Ammon's horn (tissue), 1 donor: ENCODE measurements at places on chromosomes 1 and 21.

GRCh38 chr1:165253818-165254254 is 102.7 kb downstream of the LMX1A start:
- no peak for DNase-seq

DNA sequence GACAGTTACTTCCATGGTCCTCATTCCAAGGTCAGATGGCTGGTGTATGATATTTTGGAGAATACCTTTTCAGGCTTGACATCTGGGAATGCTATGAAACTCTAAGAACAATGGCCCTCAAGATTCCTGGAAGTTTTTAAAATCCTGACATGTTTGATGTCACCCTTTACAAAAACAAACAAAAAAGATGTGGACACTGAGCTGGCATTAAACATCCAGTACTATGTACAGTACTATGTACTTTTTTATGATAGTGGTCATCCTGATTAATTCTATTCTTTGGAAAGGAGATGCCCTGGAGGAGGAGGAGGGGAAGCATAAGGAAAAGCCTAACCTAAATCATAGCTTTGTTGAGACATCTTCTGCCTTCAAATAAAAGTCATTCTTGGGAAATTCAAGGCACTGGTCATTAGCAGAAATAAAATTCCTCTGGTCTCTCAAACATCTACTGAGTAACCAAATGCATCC is 235.4 kb downstream of the HMCN1 start:
- DNase-seq: no peak

DNA sequence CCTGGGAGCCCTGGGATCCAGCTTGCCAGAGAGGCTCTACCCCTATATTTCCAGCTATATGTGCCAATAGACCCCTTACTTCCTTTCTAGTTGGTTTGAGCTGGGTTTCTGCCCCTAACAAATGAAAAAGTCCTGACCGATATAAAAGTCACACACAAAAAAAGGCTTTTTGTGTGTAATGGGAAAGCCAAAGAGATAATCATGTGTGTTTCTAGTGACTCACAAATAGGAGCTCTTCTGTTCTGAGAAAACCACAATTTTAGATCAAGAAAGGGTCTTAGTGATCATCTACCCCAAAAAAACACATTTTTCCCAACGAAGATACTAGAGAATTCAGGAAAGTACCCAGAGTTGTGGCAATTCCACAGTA is 23.0 kb upstream of the PLEKHA6 start:
- DNase-seq: no peak

DNA sequence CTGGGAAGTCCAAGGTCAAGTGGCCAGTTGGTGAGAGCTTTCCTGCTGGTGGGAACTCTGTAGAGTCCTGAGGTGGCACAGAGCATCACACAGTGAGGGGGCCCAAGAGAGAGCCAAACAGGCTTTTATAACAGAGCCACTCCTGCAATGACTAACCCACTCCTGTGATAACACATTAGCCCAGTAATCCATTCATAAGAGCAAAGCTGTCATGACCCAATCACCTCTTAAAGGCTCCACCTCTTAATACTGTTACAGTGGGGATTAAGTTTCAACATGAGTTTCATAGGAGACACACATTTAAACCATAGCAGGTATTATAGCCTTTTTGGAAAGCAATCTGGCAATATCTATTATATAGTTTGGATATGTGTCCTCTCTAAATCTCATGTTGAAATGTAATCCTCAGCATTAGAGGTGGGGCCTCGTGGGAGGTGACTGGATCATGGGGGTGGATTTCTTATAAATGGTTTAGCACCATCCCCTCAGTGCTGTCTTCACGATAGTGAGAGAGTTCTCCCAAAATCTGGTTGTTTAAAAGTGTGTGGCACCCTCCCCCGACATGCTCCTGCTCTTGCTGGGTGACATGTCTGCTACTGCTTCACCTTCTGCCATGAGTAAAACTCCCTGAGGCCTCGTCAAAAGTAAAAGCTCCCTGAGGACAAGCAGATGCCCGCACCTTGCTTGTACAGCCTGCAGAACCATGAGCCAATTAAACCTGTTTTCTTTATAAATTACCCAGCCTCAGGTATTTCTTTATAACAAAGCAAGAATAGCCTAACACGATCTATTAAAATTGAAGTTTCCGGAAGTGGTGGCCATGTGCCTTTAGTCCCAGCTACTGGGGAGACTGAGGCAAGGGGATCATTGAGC is 64.5 kb downstream of the CD58 start:
- no peak for DNase-seq

- DNase-seq: no peak
These were observed at the start of gene LAX1 for GRCh38 chr1:203765029-203765837. Gene LAX1, plus strand, starts transcription at chr1:203765183. Its CDS starts 383 bp downstream, at chr1:203765566.

- no peak for DNase-seq
These were observed 197.3 kb upstream of the HOOK1 start for GRCh38 chr1:59617434-59617833.

GRCh38 chr1:116556289-116557006 is 14.4 kb downstream of the CD58 start:
- DNase-seq: no peak

- DNase-seq: no peak
These were observed 243.0 kb upstream of the GJB5 start for GRCh38 chr1:34511802-34512201.

DNA sequence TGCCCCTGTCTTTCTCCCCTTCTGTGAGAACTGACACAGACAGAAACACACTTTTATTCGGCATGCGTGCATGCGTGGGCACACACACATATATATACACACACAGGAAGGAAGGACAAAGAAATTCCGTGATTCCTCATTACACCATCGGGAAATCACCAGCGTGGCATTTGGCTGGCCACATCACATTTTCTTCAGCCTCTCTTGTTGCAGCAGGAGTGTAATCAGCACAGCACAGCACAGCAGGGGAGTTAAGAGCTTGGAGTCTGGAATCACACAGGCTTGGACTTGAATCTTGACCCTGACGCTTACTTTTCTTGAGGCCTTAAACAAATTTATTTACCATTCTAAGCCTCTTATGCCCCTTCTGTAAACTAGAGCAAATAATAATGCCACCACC is 45.3 kb upstream of the EPHA8 start:
- no peak for DNase-seq

GRCh38 chr1:31580891-31581603 is 4.7 kb downstream of the TINAGL1 start:
- DNase-seq: no peak

GRCh38 chr1:216331211-216331610 is 92.0 kb downstream of the USH2A start:
- DNase-seq: no peak

- DNase-seq: no peak
These were observed at the start of gene WNT4 for GRCh38 chr1:22143065-22144033. Gene WNT4, minus strand, starts transcription at chr1:22143097. Its CDS starts 175 bp downstream, at chr1:22142922.

GRCh38 chr1:66374148-66374547 is 159.8 kb upstream of the SGIP1 start:
- no peak for DNase-seq

DNA sequence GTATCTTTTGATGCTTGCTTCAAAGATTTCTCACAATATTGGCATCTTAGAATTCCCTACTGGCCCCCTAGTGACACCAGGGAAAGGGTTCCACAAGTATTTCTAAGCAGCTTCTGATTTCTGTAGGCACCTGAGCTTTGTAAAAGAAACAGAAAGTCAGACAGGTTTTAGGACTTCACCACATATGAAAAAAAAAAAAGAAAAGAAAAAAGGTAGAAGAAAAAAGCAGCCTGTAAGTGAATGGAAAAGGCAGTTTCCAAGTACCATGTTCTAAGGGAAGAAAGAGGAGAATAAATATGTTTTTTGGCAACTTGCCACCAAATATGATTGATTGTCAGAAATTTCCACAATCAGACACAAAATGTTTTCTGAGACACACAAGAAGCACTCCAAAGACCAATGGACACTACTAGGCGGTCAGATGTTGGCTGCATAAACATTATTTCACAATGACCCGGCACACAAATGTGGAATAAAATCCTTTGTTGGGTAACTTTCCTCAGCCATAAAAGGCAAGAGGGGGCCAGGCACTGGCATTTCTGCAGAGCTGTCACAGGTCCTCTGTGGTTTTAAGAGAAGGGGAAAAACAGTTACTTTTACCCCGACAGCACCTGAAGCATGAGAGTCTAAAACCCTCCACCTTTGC is 12.7 kb upstream of the CPLANE2 start:
- no peak for DNase-seq

- no peak for DNase-seq
These were observed 17.5 kb downstream of the NEK7 start for GRCh38 chr1:198174297-198174696.

GRCh38 chr1:219298571-219299148 is 125.0 kb downstream of the LYPLAL1 start:
- no peak for DNase-seq

DNA sequence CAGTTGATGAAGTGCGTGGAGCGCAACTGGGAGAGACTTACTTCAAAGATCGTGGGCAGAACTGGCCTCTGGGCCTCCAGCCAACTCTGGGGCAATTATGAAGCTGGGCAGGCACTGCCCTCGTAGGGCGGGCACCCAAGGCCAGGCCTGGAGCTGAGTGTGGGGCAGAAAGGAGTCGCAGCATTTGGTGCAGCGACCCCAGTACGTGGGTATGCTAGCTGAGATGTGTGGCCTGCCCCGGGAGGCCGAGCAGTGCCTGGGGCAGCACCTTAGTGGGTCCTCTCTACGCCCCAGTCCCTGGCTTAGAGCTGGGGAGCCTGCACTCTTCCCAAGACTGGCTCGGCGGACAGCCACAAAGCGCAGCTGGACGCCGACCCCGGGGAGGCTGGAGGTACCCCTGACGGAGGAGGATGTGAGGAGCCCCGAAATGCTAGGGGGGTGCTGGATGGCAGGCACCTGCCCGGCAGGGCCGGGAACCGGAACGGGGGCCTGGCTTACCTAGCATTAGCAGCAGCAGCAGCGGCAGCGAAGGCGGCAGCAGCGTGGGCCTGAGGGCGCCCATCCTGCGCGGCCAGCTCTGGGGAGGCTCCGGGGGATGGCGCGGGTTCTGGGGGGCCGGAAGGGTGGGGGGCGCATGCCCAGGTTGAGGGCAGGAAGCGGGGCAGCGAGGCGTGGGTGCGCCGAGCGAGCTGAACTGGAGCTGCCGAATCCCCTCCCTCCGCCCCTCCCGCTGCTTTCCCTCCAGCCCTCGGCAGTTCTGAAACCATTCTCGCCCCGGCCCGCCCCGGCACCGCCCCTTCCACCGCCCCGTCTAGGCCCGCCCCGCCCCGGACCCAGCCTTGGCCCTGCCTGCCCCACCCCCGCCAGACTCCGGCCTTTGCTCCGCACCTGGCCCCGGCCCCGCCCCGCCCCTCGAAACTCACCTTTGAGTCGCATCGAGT is at the start of gene IGSF8:
TSS of gene IGSF8 (minus strand) at position 709 of the 941 bp plus-strand sequence. CDS start at position 562, 147 bp downstream.
- DNase-seq: peak; percentile 93

- no peak for DNase-seq
These were observed 1326.5 kb upstream of the B3GALT2 start for GRCh38 chr1:194512957-194513356.

DNA sequence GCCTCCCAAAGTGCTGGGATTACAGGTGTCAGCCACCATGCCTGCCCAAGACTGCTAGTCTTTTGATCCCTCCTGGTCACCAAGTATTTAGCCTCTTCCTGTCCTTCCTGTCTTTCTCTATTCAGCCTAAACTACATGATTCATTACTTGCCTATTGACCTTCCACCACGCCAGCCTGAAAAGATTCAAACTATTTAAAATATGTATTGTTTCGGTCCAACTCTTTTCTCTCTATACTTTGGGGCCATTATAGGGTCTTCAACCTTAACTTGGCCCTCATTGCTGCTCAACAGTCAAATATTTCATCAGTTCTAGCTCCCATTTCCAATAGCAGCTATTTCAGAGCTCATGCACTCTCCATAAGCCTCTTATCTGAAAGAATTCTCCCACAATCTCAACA is 153.0 kb downstream of the TNFSF18 start:
- no peak for DNase-seq

- DNase-seq: no peak
These were observed 100.1 kb downstream of the ATF6 start for GRCh38 chr1:161866241-161866640.

GRCh38 chr1:92408825-92409224 is 77.9 kb downstream of the GFI1 start:
- DNase-seq: no peak

DNA sequence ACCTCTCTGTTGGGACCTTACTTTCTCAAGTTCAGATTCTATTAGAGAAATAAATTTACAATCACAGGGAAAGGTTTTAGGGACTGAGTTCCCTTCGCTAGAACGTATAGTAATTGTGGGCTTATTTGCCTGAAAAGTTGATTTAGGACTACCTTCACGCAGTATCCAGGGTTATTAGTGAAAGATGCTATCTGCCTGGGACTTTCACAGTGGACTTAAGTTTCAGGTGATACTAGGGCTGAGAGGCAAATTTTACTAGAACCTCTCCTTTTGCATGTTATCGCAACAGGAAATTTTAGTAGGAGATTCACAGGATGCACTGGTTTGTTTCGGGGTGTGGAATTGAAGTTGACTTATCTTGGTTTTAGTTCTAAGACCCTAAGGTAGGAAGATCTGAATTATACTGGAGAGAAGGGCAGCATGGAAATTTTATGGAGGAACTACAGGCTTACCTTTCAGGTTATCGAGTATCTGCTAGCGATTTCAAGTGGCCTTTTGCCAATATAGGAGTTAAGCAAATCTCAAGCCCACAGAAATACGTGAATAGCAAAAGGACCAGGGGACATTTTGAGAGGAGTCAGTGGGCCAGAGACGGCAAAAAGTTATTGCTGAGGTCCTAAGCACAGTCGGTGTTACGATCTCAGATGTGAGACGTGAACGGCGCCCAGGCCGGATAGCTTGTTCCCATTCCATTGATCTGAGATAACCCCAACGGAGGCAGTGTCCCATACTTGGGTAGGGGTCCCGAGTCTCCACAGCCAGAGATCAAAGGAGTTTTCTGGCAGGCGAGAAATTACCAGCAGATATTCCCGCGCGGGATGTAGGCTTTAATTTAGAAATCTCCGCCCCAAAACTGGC is 723 bp upstream of the GNAI3 start:
- peak; percentile 42 for DNase-seq

GRCh38 chr1:209886219-209886536 is 51.8 kb upstream of the SYT14 start:
- DNase-seq: no peak

GRCh38 chr1:172449585-172450523 is 6.0 kb upstream of the PIGC start:
- DNase-seq: peak; percentile 56

DNA sequence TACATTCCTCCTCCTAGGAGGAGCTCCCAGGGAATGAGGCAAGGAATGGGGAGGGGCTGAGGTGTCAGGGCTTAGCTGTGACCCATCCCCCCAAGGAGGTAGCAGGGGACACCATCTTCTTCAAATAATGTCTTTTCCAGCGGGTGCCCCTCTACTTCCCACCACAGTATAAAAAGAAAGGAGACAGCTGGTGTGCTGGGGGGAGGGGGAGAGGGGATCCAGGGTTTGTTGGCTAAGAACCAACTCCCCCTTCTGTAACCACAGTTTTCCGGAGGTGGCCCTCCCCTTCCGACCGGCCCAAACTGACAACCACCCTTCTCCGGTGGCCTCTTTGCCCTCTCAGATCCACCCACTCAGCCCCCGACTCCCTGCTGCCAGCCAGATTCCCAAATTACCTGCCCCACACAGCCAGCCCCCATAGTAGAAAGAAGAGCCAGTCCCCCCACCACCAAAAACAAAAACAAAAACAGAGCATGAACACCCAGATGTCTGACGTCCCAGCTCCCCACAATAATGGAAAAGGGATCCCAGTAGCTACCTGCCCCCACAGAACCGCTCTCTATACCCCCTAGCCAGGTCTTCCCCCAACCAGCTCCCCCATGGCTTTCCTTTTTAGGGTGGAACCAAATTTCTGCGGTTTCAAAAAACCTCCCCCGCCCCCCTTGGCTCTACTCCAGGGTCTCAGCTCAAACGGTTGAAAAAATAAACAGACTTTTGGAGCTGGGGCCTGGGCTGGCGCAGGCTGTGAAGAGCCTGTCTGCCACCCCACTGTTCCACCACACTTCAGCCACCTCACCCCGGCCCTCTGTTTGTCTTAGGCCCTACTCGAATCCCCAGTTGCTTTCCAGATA is 2.1 kb downstream of the ARHGEF2 start:
- DNase-seq: no peak
